ENCODE measurements at places on chromosomes 5 and 9. TPM values are rescaled to one million over a fixed set of nuclear protein-coding genes. Genes with fewer than 3 reads are reported as not detected.

The TYRP1 gene
- total RNA-seq: not detected

The FAM221B gene
- total RNA-seq: not detected

The SLC6A19 gene
- not detected for total RNA-seq

The UQCRQ gene
- 150 TPM for total RNA-seq

The ZNF354C gene
- 7.1 TPM for total RNA-seq

The TNFSF8 gene
- total RNA-seq: not detected

The DMGDH gene
- total RNA-seq: 5.1 TPM

The ARHGEF39 gene
- 0.32 TPM for total RNA-seq

The PCDHA8 gene
- total RNA-seq: 0.17 TPM

The OLFM1 gene
- total RNA-seq: 1.1 TPM

Data from bronchial smooth muscle cell (primary cell).